ENCODE measurements at places on chromosomes 5 and 9.

DNA sequence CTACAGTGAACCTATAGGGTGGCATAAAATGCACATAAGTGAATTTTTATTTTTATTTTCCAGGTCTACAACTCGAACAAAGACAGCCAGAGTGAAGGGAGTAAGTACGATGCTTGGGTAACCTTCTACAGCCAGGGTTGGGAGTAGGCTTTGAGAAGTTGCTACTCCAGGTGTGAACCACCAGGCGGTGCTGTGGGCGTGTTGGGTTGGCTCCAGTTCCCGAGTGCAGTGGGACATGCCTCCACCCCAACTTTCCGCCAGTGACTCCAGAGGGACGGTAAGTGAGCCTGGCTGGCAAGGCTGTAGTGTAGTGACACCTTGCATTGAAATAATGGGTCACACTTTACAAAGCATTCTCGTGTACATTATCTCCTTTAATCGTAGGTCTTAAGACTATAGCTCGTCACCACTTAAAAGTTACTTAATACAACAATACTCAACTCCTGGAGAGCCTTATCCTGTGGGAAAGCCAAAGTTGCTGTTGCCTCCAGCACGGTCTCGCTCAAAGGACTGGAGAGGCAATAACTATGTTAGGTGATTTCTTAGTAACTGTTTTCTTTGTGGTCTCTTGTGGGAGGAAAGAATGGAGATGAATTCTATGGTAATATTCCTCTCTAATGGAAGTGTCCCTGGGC is 244.0 kb downstream of the ARHGAP26 start:
- DNase-seq: no peak

DNA sequence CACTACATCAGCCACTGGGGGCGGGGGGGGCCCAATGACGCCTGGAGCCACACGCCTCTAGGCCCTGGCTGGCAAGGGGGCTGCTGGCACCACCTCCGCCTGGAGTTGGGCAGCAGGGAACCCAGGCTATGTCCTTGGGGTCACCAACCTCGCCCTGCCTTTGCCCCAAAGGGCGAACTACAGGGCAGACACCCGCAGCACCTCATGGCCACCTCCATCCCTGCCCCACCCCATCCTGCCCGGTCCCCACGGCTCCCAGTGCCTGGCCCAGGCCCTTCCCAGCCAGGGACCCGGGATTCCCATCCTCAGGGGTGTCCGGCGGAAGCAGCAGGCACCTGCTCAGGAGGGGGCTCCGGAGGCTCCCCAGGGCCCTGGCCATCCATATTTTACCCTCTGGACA is 37.0 kb downstream of the NACC2 start:
- DNase-seq: no peak

GRCh38 chr9:37968228-37968701 is 64.3 kb upstream of the SLC25A51 start:
- DNase-seq: peak; percentile 66

GRCh38 chr9:132063281-132063680 is 16.4 kb downstream of the MED27 start:
- DNase-seq: no peak

GRCh38 chr5:122500245-122501088 is 188.4 kb downstream of the SNCAIP start:
- DNase-seq: peak; percentile 59

DNA sequence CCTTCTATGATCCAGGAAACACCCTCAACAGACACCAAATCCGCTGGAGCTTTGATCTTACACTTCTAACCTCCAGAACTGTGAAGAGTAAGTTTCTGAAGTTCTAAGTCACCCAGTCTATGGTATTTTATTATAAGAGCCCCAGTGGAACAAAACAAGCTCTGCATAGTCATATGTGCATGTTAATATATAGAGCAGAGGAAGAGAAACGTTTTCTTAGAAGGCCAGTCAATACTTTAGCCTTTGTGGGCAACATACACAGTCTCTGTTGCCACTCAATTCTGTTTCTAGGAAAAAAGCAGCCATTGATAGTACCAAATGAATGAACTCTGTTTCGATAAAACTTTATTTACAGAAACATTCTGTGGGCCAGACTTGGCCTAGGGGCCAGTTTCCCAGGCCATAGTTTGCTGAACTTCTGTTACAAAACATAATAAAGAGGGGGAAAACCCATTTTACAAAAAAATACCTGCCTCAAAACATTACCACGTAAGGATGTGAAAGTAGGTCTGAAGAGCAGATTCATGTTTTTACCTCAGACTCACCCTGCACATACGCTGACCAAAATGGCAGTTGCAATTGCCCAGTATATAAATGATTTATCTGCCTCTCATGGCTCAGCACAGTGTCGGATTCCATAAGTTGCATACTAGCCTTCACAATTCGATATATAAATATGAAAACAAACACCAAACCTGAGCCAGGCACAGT is 350.5 kb downstream of the SLIT3 start:
- DNase-seq: no peak

All from hepatic stellate cell (primary cell).